Panc1 (cell line): ENCODE measurements at places on chromosomes 12 and 14.

DNA sequence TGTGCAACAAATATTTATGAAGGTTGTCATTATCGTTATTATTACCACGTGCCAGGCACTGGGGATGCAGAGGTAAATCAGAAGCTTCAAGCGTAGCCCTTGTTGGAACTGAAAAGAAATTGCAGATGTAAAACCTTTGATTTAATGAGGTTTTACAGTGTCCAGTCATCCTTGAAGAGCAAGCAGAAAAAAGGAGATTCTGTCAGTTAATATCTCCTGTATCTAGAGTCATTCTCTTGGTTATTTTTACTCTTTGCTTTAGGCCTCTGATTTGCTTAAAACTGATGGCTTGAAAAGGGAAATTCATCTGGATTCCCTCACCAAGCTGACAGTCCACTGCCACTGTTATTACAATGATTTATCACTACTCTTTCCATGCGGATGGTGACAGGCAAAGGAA lies 179.3 kb downstream of the GALC start:
- DNase-seq: no peak

GRCh38 chr14:23078692-23079116 lies 16.2 kb downstream of the ACIN1 start:
- peak; percentile 68 for DNase-seq

DNA sequence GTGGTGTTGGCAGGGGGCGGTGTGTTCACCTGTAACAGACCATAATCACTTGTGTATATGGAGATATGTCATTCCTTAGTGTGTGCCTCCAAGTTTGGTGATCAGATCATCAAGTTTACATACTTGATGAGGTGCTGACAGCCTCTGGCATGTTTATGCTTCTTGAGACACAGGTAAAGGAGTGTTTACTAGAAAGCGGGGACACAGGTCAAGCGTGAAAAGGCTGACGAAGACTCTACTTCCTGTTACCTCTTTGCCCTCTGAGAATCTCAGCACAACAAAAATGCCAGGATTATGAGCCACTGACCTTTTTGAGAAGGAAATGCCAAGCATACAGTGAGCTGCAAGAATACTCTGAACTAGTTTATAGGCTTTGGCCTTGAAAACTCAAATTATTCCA lies 29.6 kb downstream of the PRDM4 start:
- DNase-seq: no peak

DNA sequence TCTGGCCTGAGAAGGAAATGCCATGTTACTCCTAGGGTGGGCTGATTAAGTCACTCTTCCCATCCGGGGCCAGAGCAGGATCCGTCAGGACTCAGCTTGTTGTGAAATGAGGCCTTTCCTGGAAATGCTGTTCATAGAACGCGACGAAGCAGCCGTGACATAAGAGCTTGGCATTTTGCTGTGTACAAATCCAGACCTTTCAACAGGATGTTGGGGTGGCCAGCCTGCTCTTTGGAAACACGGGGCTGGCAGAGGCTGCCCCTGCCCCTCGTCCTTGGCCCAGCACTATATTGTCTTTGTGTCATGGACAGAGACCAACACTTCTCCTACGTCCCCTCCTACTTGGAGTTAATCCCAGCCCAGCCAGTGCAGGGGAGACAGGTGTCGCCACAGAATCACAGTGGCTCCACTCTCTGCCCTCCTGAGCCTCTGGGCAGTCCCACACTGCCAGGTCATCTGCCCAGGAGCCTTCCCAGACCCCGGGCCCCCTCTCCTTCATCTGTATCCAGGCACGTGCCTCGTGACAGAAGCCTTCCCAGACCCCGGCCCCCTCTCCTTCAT lies 18.6 kb upstream of the EIF5 start:
- DNase-seq: no peak

GRCh38 chr14:96987086-96987474 lies 189.9 kb downstream of the VRK1 start:
- DNase-seq: no peak

DNA sequence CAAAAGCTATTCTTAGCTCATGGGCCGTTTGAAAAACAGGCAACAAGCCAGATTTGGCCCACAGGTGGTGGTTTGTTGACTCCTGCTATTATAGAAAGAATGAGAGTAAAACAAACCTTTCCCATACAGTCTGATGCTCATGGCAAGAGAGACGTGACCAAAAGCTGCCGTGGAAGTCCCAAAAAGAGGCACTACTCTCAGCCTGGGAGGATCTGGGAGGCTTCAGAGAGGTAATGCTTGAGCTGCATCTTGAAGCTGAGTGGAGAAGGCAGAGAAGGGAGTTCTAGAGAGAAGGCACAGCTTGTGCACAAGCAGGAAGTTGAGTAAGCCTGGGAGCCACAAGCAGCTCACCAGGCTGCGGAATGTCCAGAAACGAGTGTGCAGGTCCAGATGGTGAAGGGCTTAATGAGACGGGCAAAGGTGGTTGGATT lies 9.6 kb downstream of the PLXNC1 start:
- no peak for DNase-seq

- DNase-seq: no peak
Observed at GRCh38 chr12:104684884-104685283, 228.1 kb downstream of the CHST11 start.

DNA sequence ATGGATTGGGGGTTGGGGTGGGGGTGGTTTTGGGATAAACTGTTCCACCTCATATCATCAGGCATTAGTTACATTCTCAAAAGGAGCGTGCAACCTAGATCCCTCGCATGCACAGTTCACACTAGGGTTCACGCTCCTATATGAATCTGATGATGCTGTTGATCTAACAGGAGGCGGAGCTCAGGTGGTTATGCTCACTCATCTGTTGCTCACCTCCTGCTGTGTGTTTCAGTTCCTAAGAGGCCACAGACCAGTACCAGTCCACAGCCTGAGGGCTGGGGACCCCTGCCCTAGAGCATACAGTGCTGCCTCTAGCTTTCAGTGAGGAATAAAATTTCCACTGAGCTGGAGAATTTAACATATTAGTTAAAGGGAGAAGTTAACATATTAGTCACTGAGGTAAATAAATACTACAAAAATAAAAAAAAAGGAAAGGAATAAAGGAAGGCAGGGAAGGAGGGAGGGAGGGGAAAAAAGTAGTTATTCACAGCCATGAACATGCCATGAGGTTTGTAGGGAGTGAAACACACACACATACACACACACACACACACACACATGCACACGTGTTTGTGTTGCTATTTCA lies 612.7 kb upstream of the TBX3 start:
- DNase-seq: no peak

- no peak for DNase-seq
Observed at GRCh38 chr14:64520699-64521098, 16.1 kb downstream of the ZBTB1 start.

- no peak for DNase-seq
Observed at GRCh38 chr12:13367973-13368372, 171.4 kb downstream of the EMP1 start.

DNA sequence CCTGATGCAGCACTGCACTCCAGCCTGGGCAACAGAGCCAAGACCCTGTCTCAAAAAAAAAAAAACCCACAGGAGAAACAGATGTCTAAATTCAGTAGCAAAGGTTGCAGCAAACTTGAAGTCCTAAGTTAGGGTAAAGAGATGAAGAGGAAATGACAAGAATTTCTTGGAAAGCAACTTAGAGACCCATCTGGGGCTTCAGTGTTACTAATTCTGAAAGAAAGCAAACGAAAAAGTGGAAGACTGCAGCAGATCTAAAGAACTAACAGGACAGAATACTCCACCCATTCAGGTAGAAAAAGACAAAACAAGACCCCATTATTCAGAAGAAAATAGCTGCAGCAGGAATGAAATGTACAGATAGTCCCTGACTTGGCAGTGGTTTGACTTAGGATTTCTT lies 31.9 kb downstream of the RESF1 start:
- no peak for DNase-seq

DNA sequence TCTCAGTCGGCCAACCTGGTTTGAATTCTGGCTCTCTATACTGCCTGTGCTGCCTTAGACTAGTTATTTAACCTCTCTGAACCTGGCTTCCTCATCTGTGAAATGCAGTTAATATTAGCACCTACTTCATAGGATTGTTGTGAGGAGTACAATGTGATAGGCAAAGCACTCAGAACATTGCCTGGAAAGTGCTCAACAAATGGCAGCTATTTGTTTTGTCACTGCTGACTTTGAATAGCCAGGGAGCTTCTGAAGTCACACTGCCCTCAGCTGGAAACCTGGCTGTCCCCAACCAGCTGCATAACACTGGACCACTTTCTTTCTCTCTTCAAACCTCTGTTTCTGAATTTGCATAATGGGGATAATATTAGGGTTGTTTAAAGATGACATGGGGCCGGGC lies 9.6 kb downstream of the TMEM30B start:
- DNase-seq: no peak

GRCh38 chr12:4296751-4297150 lies 23.2 kb downstream of the CCND2 start:
- DNase-seq: no peak

DNA sequence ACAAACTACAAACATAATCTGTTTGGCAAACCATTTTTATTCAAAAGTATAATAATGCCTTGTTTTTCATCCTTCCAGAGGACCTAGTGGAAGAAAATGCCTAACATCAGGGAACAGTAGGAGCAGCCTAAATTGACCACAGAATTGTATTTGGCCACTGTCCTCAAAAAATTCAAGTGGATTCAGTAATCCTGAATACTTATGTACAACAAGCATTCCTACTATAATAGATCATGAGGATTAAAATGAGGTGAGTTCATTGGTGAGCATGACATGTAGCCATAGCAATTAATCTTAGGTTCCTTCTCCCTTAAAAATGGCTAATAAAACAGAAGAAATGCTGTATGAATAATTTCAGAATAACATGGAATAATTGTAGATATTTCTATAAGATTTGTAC lies 209.3 kb downstream of the DAD1 start:
- no peak for DNase-seq

DNA sequence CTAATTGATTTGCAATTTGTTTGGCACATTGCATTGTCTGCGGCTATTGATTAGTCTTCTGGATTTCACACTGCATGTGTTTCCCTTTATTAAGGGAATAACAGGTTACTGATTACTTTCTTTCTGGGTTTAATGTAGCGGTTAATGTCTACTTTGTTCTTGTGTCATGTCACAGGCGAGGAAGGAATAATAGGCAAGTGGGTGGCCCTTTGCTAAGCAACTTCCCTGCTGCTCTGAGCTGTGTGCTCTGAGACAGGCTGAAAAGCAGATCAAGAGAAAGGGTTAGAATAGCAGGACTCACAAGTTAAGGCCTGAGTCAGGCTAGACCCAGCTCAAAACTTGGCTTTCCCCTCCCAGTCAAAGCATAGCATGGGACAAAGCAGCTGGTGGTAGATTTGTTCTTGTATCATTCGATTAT lies 77.2 kb downstream of the NKX2-1 start:
- DNase-seq: no peak

DNA sequence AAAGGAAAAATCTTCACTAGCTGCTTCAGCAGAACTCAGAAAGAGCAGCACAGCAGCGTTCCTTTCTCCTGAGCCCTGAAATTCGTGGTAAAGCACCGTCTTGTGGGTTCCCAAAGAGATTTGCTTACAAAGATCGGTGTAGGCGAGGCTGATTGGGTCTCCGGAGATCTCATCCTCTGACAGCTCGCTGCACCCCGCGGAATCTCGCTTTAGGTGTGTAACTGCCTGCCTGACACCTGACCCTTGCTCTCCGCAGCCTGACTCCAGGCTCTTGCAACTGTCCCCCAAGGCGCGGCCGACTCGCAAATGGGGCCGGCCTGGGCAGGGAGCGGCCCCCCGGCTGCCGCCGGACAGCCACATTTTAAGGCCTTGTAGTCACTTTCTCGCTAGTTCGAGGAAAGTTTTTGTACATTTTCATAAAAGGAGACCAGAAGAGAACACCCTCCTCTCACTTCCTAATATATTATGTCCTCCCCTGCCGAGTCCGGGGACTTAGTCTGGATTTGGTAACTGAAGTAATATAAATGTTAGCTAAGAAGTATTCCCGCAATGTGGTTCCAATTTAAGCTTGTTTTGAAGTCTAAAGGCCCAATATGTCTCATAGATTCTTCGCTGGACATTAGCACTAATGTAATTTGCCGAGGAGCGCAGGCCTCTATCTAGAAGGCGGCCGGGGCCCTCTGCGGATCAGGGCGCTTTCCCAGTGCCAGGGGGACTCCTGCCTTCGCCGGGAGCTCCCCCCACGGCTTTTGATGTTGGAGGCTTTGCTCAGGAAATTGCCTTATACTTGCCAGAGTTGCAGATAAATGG lies 177.3 kb upstream of the CDKN3 start:
- DNase-seq: no peak

DNA sequence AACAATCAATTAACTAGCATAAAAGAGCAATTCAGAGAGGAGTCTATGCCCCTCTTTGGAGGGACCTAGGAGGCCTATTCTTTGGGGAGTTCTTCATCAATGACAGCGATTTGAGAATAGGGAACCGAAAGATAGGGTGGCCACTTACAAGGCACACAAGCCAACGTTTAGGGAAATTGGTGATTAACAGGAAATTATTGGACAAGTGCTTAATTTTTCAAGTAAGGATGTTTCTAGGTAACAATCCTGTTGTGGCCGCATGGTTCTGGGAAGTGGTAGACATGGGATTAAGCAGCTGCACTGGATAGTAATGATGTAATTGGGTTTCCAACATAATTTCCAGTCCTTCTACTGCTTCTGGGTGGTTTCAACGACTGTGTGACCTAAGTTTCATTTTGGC lies 83.2 kb downstream of the HMGA2 start:
- DNase-seq: no peak

GRCh38 chr12:53173085-53173715 lies 7.3 kb upstream of the ZNF740 start:
- no peak for DNase-seq

GRCh38 chr14:91396959-91397815 lies 20.4 kb downstream of the CCDC88C start:
- DNase-seq: no peak

- DNase-seq: no peak
Observed at GRCh38 chr12:131194166-131194565, 240.5 kb downstream of the ADGRD1 start.

DNA sequence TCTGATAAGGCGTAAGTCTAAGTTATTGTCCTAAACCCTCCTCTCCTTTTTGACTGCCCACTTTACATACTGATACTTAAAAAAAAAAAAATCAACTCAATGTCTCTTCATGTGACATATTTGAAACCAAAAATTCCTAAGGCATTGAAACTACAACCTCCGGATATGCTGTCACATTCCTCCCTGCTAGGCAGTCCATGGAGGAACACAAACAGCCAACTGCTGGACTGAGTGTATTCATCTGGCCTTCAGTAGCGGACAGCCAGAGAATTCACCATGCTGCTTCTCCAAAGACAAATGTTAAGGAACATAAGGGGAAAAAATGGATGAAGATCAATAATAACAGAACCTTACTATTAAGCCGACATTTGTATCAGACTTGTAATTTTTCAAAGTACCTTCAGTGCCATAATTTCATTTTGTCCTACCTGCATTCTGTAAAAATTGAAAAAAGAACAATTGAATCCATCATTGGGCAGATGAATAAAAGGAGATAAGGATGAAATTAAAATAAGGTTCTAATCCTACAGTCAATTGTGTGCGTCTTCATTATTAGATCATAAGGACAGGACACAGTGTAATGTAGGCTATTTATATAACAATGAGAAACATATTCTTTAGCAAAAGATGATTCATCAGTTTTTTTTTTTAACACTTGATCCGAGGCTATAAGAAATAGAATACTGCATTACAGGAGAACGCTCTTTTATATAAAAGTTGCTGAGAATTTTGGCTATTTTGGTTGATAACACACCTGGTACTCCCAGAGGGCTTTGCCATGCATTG lies 12.2 kb downstream of the RERG start:
- no peak for DNase-seq
